ENCODE measurements at places on chromosomes 12 and 14. TPM values are rescaled to one million over a fixed set of nuclear protein-coding genes. Genes with fewer than 3 reads are reported as not detected.

Gene KCNC2
- not detected for total RNA-seq

Gene TULP3
- total RNA-seq = 21.6 TPM

Gene CLEC4C
- not detected for total RNA-seq

Gene DIP2B
- 22.8 TPM for total RNA-seq

Gene IL31
- not detected for total RNA-seq

Gene GALNT16
- total RNA-seq = 2.5 TPM

Gene PKP2
- total RNA-seq = 61.1 TPM

Gene KLRK1
- not detected for total RNA-seq

Gene SNRPF
- total RNA-seq = 55.4 TPM

Gene CAPZA3
- total RNA-seq = 0.45 TPM

Gene IFI27L2
- total RNA-seq = 40.4 TPM

Gene VPS33A
- 18.9 TPM for total RNA-seq
